Stimulated activated CD4-positive, alpha-beta T cell treated with anti-CD3 and anti-CD28 coated beads, Interleukin-1b, Interleukin-23, amount 100 ng/mL, for 48 hours (primary cell): ENCODE measurements at places on chromosomes 11 and 22.
A peak's percentile ranks its signal among the peaks of the same experiment; 100 is the strongest.

- no peak for DNase-seq
These were observed 377.6 kb downstream of the CADM1 start for GRCh38 chr11:115126515-115127208.

DNA sequence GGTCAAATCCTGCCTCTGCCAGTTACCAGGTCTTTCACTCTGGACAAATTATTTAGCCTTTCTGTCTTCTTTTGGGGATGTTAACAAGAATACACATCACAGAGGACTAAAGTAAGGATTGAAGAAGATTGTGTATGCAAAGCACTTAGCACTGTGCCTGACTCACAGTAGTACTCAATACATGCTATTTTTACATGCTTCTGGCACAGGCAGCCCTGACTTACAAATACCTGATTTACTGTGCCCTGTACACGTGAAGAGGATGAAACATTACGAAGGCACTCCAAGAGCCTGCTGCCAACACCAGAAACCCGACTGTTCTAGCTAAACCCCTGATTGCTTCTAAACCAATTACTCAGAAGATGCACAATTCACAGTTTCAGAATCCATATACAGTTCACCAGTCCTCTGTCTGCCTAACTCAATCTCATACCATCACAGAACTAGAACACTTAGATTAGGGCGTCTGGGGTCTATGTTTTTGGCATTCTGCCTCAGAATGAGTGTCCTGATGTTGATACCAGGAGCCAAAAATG lies 300.9 kb upstream of the DDI1 start:
- DNase-seq = no peak

GRCh38 chr11:126332221-126332711 lies 23.2 kb upstream of the ST3GAL4 start:
- DNase-seq = peak; percentile 47

DNA sequence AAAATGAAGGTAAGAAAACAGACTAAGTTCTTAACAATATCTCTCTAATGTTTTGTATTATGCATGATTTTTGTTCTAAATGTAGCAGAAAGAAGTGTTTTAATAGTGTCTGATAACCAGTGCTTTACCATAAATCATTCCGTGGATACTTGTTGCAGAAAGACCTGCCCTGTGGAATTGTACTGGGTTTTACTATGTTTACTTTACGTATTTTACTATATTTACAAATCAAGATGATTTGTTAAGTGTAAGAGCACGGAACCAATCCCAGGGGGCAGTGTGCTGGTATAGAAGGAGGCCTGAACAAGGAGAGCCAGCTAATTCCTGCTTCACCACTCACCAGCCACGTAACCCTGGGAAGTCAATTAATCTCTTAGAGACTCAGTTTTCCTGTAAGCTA lies 1.4 kb downstream of the HTR3B start:
- DNase-seq = no peak

DNA sequence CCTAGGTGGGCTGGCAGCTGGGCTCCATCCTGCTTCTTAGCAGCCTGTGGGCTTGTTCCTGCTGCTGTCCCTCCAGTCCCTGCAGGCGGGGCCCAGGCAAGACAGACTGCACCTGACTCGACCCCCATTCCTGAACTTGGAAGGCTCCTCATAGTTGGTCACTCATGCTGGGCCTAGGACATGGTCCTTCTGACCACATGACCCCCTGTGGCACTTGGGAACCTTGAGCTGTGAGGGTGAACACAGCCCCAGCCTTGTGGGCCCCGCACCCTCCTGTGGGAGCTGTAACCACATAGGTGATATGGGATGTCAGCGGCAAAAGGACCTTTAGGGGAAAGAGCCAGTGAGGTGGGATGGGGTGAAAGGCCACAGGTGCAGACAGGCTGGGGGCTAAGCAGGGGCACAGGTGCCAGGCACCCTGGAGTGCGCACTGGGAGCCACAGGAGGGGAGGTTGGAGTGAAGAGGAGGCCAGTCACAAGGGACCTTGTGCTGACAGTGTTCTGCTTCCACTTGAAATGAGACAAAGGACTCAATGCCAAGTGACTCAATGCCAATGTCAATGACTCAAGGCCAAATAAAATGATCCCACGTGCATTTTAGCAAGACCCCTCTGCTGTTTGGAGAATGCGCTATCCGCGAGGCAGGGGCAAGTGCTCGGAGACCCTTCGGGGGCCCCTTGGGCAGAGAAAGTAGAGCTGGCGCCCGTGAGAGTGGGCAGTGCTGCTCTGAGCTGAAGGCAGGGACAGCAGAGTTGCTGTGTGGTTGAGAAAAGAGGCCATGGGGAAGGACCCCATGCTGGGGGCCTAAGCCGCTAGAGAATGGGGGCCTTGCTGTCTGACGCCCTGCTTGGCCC lies 90.7 kb downstream of the MORC2 start:
- no peak for DNase-seq

DNA sequence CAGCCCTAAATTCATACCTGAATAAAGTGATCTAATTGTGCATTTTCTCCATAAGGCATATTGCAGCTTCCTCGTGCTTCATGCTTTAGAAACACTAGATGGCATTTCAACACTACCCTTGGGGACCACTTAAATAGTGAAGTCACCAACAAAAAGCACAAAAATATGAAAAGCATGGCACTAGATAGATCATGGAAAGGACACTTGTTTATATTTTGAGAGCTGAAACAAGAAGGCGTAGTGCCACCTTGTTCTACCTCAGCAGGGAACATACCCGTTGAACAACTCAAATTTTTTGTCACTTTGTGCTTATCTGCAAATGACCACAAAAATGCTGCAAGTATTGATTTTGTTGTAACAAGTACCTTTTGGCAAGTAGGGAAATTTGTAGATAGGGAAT lies 8.6 kb downstream of the TBCEL start:
- DNase-seq = no peak

- DNase-seq = no peak
These were observed 3.8 kb downstream of the OSBPL5 start for GRCh38 chr11:3161309-3161708.

DNA sequence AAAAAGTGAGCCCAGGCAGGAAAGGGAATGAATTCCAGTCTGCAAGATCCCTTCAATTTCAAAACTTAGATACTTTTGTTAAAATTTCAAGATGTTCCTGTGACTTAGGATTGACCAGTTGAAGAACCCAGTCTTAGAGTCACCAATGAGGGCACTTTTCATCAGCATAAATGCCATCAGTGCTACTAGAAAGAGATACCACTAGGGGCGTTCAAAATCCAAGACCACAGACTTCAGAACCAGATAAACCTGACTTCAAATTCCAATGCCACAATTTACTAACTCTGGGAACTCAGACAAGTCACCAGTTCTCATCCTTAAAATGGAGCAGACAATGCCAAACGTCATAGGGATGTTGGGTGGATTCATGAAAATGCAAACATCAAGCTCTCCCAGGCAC lies 523.2 kb downstream of the BUD13 start:
- DNase-seq = no peak

DNA sequence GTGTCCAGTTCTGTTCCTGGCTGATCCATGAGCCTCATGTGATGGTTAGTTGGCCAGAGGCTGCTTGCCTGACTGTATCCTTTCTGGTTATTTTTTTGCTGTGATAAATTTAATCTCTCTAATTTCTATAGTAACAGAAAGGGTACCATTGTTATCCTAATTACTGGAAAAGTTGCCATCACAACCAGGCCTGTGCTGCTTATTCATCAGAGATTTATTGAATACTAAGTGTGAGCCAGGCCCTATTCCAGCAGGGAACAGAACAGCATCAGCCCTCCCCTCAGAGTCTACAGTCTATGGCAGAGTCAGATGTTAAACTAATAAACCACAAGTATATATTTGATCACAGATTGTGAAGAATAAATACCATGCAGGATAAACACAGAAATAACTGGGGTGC lies 86.8 kb downstream of the DEPDC5 start:
- DNase-seq = no peak

GRCh38 chr11:9905501-9905951 lies 241.6 kb downstream of the SWAP70 start:
- DNase-seq = no peak

- DNase-seq = no peak
These were observed 1.3 kb downstream of the STX3 start for GRCh38 chr11:59756558-59756840.

- no peak for DNase-seq
These were observed 92.3 kb upstream of the PAX6 start for GRCh38 chr11:31903225-31904074.

- DNase-seq = no peak
These were observed 429 bp upstream of the SNX15 start for GRCh38 chr11:65026810-65027209.

DNA sequence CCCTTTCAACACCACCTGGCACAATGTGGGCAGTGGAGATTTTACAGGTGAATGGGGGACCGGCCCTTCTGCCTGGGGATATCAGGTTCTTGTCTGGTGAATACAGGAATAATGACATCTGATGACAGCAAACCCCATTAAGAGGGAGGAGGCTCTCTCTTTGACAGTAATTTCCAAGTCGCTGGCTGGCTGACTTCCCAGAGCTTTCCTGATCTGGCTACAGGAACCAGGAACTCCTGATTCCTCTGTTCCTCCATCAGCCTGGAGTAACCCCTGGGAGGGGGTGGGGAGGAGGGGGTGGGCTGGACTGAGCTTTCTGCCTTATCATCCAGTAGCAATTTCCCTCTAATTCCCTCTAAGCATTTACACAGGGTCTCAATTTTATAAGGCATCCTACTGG lies 3.7 kb upstream of the MIEF1 start:
- no peak for DNase-seq

GRCh38 chr11:1350086-1350725 lies 39.5 kb upstream of the BRSK2 start:
- no peak for DNase-seq

DNA sequence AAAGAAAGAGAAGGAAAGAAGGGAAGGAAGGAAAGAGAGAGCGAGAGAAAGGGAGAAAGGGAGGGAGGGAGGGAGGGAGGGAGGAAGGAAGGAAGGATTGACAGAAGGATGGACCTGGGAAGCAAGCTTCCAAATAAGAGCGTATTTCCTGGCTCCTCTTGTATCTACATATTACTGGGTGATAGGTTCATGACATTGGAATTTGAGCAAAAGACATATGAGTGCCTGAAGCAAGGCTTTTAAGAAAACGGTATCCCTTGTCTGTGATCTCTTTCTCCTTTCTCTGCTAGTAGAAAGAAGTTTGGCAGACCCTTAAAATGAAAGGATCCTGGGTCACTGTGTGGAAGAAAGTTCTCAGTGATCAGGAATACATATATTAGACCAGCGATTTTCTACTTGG lies 932.2 kb upstream of the CCDC90B start:
- no peak for DNase-seq

GRCh38 chr11:128757235-128757711 lies 63.4 kb downstream of the FLI1 start:
- DNase-seq = peak; percentile 79

GRCh38 chr11:88604260-88604659 lies 266.7 kb upstream of the CTSC start:
- no peak for DNase-seq

- no peak for DNase-seq
These were observed 62.0 kb upstream of the THY1 start for GRCh38 chr11:119484741-119485605.

- DNase-seq = no peak
These were observed 26.1 kb downstream of the GDPD5 start for GRCh38 chr11:75499423-75500190.

DNA sequence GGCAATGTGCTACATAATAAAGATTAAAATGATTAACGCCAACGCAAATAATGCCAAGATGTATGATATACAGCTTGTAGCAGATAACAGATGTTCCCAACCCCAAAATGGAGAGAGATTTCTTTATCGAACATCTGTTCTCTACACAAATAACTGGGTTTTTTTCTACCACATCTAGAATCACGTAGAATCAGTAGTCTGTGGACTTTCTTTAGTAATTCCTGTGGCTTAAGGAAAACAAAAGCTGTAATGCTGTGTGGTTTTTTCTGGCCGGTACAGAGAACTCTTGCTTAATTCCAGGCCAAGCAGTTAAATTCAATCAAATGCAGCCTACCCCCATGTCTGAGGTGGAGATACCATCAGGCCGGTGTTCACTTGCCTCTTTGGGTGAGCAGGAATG lies 303.4 kb downstream of the FAT3 start:
- no peak for DNase-seq

GRCh38 chr11:45096636-45097035 lies 49.8 kb upstream of the PRDM11 start:
- DNase-seq = no peak

GRCh38 chr11:19642185-19643158 lies 70.2 kb upstream of the NAV2 start:
- DNase-seq = no peak

DNA sequence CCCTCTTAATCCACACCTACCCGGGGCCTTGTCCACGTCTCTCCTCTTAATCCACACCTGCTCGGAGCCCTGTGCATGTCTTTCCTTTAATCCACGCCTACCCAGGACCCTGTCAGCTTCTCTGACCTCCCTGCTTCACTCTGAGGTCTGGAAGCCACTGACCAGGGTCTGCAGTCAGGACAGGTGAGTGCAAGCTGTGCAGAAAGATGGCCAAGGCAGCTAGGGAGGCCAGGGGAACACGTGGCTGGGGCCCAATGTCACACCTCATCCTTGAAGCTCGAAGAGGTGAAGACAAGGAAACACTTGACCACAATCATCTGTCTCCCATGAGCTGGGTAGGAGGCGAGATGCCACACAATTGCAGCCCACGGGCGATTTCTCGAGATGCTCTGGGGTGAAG lies 1516.9 kb downstream of the BRD1 start:
- no peak for DNase-seq

GRCh38 chr11:60292145-60292544 lies 11.7 kb downstream of the MS4A4A start:
- DNase-seq = no peak

DNA sequence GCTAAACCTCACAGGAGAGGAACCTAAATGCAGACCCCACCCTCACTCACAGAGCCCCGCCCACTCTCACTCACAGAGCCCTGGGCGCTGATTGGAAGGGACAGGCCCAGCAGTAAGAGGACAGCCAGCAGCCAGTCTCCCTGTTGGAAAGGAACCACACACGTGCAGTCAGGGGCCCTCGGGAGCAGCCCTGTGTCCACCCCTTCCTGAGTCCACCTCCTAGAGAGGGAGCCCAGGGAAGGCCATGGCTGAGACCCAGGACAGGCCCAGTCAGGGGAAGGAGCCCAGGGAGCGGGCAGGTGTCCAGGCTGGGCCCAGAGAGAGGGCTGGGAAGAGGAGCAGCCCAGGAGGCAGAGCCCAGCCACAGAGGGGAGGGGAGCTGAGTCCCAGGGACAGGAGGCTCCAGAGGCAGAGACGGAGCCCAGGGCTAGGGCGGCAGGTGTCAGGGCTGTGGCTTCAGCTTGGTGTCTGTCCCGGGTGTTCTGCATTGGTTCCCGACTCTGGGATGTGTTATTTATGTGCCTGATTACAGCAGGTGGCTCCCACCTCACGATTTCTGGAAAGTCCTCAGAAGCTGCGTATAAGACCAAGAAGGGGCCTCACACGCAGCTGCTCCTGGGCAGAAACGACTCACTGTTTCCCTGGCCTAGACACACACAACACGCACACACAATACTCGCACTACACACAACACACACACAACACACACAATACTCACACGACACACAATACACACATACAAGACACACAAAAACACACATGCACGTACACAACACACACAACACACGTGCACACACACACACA lies 9.0 kb upstream of the APOBEC3H start:
- no peak for DNase-seq

GRCh38 chr11:134519390-134519750 lies 107.3 kb upstream of the B3GAT1 start:
- no peak for DNase-seq

- DNase-seq = no peak
These were observed 4.6 kb upstream of the CCDC188 start for GRCh38 chr22:20155330-20156041.
